ENCODE measurements at places on chromosomes 6 and 20. TPM values are rescaled to one million over a fixed set of nuclear protein-coding genes. Genes with fewer than 3 reads are reported as not detected.

The BCAS1 gene
- 0.20 TPM for total RNA-seq

The RAD21L1 gene
- not detected for total RNA-seq

DNA sequence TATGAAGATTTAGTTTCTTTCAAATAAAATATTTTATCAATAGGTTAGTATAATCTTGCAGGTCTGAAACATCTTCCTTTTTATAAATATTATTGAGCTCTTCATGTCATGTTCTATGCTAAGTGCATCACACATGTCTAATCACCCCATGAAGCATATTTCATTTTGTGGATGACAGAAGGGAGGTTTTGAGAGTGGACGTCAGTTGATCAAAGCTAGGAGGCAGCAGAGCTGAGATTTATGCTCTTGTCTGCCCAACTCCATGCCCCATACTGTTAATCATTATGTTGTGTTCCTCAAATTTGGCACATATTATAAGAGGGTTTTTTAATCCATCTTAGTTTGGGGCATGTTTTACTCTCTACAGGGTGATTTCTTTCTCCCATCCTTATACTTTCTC lies 22.7 kb downstream of the DSE start:
- H3K27ac ChIP-seq, result peak overlapping the region; percentile 47
- no peak for DNase-seq
- H3K4me3 ChIP-seq, result no peak overlapping the region
- H3K4me1 ChIP-seq, result peaks cover 62% of the 10 kb centered on the region

- peaks cover 57% of the 10 kb centered on the region for H3K4me1 ChIP-seq
- H3K36me3 ChIP-seq, result no peaks in the 10 kb centered on the region
- H3K27ac ChIP-seq, result no peak overlapping the region
- DNase-seq, result no peak
Observed at GRCh38 chr6:2748183-2748582, 2.5 kb downstream of the MYLK4 start.

- no peaks in the 10 kb centered on the region for H3K36me3 ChIP-seq
- H3K4me3 ChIP-seq, result no peak overlapping the region
- H3K4me1 ChIP-seq, result no peaks in the 10 kb centered on the region
- H3K27ac ChIP-seq, result no peak overlapping the region
- DNase-seq, result no peak
- peaks cover 10% of the 10 kb centered on the region for H3K27me3 ChIP-seq
Observed at GRCh38 chr6:150334790-150335783, 33.7 kb upstream of the IYD start.

DNA sequence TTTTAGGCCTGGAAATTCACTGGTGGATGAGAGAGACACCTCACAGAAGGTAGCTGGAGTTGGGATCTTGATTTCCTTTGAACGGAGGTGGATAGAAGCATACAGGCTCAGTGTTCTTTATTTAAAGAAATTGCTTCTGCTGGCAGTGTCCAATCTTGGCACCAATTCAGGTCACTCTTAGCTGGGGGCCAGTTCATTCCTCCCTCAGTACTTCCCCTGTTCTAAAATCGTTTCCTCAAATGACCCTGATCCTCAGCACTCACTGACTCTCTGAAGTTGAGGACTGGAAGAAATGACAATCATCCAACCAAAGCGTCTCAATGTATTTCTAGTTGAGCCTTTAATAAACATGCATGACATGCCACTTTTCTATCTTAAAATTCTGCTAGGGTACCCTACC lies 472.5 kb upstream of the BTBD3 start:
- H3K4me1 ChIP-seq, result peaks cover 20% of the 10 kb centered on the region
- H3K4me3 ChIP-seq, result no peak overlapping the region
- no peaks in the 10 kb centered on the region for H3K36me3 ChIP-seq

GRCh38 chr6:114133816-114134215 lies 162.9 kb upstream of the HDAC2 start:
- no peak overlapping the region for H3K4me3 ChIP-seq
- H3K27ac ChIP-seq, result no peak overlapping the region

DNA sequence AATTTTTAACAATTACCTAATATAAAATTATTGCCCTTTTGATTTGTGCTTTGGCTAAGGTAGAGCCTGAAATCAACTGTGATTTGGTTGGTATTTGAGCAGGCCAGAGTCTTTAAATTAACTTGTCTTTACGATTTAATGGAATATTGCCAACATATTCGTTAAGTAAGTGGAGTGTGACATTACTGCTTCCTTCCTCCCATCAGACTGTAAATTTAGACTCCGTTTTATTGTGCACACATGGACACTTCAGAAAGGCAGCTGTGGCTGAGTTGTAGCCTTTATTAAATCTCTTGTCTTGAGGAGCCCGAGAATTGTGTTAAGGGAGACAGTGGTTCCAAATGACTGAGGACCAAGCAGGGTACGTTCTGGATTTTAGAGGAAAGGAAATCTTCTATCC lies 57.4 kb downstream of the CAP2 start:
- peaks cover 32% of the 10 kb centered on the region for H3K4me1 ChIP-seq
- H3K4me3 ChIP-seq, result no peak overlapping the region
- no peak overlapping the region for H3K27ac ChIP-seq
- peaks cover 5% of the 10 kb centered on the region for H3K36me3 ChIP-seq

DNA sequence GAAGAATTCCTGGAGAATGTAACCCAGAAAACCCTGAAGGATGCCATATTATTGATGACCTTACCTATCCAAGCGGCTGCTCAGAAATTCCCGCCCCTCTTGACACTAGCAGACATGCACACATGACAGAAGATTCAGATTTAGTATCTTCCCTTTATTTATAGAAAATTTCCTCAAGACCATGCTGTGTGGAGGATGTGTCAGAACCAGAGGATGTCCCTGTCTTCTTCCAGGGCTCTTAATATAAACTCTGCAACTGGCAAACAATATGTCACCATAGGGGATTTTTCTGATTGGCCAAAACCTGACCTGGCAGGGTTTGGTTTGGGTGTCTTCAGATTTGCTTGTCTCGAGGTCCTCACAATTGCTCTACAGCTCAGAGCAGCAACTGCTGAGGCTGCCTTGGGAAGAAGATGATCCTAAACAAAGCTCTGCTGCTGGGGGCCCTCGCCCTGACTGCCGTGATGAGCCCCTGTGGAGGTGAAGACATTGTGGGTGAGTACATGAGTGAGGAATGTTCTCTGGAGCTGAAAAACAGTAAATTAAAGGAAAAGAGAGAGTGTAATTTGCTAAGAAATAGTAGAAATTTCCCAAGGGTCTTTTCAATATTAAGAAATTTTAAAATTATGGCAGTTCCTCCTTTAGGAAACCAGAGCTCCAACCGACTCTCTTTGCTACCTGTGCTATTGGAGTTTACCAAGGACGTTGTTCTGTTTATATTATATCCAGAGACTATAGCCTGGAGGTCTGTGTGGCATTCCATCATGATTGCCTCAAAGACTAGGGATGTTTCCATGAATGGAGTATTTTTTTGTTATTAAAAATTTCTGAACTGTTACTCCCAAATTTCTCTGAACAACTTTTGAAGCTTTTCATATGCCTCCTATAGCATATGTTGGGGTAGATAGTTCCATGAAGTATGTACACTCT lies at the start of gene HLA-DQA2:
TSS of gene HLA-DQA2 (plus strand) at position 361 of the 930 bp plus-strand sequence. CDS start at position 414, 53 bp downstream.
- H3K27ac ChIP-seq, result no peak within 1 kb of the TSS
- peaks cover 49% of the 10 kb centered on the region for H3K27me3 ChIP-seq
- no peak for DNase-seq
- H3K4me1 ChIP-seq, result no peaks in the 10 kb centered on the region
- no peaks in the 10 kb centered on the region for H3K36me3 ChIP-seq

GRCh38 chr6:143901885-143902750 lies 37.8 kb downstream of the ZC2HC1B start:
- H3K27ac ChIP-seq, result peak overlapping the region; percentile 44
- H3K27me3 ChIP-seq, result no peaks in the 10 kb centered on the region
- H3K36me3 ChIP-seq, result no peaks in the 10 kb centered on the region
- H3K4me3 ChIP-seq, result no peak overlapping the region
- DNase-seq, result no peak

GRCh38 chr20:4441191-4441590 lies 280.5 kb upstream of the PRND start:
- no peak for DNase-seq
- H3K27ac ChIP-seq, result no peak overlapping the region
- H3K4me3 ChIP-seq, result no peak overlapping the region
- H3K27me3 ChIP-seq, result no peaks in the 10 kb centered on the region
- no peaks in the 10 kb centered on the region for H3K4me1 ChIP-seq

DNA sequence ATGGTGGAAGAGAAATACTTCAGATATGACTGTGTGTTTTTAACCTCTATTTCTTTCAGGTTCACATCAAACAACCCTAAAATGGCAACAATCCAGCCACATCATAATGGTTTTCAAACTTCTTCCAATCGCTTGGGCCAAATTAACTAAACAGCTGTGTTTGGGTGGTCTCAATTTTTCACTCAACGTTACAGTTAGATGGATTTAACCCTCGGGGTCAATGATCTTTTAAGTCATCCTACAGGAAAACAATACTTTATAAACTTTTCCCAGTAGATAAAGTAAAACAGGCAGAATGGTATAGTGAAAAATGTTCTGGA lies 60.4 kb downstream of the EPB41L2 start:
- H3K4me1 ChIP-seq, result peaks cover 58% of the 10 kb centered on the region
- peaks cover 12% of the 10 kb centered on the region for H3K36me3 ChIP-seq
- peak overlapping the region; percentile 80 for H3K27ac ChIP-seq
- no peak overlapping the region for H3K4me3 ChIP-seq
- no peak for DNase-seq
- no peaks in the 10 kb centered on the region for H3K27me3 ChIP-seq

DNA sequence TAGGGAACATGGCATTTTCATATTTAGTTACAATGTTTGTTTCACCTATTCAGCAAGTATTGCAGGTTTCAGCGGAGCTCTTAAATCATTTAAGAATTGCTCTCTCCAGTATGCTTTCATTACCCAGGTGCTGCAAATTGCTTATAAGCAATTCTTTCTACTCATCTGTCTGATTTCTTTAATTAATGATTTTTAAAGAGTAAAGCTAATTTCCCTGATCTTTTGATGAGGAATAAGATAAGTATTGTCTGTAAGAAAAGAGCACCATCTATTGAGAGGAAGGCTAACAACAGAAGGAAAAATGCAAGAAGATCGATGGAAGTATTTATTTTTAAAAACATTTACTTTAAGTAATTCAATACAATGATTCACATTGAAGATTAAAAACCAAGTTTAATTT lies 2.0 kb downstream of the OPRM1 start:
- H3K4me3 ChIP-seq, result no peak overlapping the region
- H3K27me3 ChIP-seq, result peaks cover 64% of the 10 kb centered on the region
- H3K27ac ChIP-seq, result no peak overlapping the region
- no peak for DNase-seq
- H3K4me1 ChIP-seq, result no peaks in the 10 kb centered on the region

- H3K4me3 ChIP-seq, result no peak overlapping the region
- H3K27ac ChIP-seq, result no peak overlapping the region
- peaks cover 8% of the 10 kb centered on the region for H3K4me1 ChIP-seq
- no peaks in the 10 kb centered on the region for H3K36me3 ChIP-seq
- H3K27me3 ChIP-seq, result no peaks in the 10 kb centered on the region
Observed at GRCh38 chr6:163776196-163776905, 361.8 kb downstream of the QKI start.

- H3K36me3 ChIP-seq, result peaks cover 7% of the 10 kb centered on the region
- H3K4me3 ChIP-seq, result no peak overlapping the region
- peaks cover 11% of the 10 kb centered on the region for H3K4me1 ChIP-seq
- DNase-seq, result no peak
- H3K27me3 ChIP-seq, result no peaks in the 10 kb centered on the region
- H3K27ac ChIP-seq, result no peak overlapping the region
Observed at GRCh38 chr6:136607204-136607931, 57.1 kb upstream of the MAP7 start.

GRCh38 chr6:142786476-142786875 lies 158.5 kb downstream of the HIVEP2 start:
- H3K27ac ChIP-seq, result no peak overlapping the region
- H3K4me3 ChIP-seq, result no peak overlapping the region
- H3K27me3 ChIP-seq, result no peaks in the 10 kb centered on the region
- H3K4me1 ChIP-seq, result no peaks in the 10 kb centered on the region

DNA sequence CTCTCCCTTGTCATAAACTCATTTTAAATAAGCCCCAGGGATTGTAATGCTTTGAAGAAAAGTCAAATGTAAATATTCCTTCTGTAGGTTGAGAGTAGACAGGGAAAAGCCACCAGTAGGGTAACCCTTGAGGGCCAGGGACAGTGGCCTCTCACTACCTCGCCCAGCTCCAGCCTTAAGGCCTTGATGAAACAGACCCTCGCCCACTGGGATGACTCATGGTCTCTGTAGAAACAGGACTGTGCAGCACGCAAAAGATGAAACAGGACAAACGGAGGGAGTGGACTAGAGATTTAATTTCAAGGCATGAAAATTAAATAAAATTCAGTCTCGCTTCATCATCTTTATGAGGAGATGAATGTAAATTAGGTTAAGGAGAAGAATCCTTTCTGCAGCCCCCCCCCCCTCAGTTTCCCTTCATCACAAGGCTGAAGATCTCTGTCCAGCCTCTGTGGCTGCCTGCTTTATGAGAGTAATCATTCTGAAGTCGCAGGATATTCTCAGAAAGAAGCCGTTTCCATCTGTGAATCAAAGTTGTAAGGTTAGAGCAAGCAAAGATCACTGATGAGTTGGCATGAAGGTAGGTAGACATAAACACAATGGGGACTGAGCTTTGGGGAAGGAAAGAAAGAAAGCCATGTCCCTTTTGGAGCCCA lies 60.4 kb downstream of the TMEM200A start:
- H3K27me3 ChIP-seq, result no peaks in the 10 kb centered on the region
- no peak for DNase-seq
- H3K27ac ChIP-seq, result no peak overlapping the region
- peaks cover 17% of the 10 kb centered on the region for H3K4me1 ChIP-seq
- no peak overlapping the region for H3K4me3 ChIP-seq

DNA sequence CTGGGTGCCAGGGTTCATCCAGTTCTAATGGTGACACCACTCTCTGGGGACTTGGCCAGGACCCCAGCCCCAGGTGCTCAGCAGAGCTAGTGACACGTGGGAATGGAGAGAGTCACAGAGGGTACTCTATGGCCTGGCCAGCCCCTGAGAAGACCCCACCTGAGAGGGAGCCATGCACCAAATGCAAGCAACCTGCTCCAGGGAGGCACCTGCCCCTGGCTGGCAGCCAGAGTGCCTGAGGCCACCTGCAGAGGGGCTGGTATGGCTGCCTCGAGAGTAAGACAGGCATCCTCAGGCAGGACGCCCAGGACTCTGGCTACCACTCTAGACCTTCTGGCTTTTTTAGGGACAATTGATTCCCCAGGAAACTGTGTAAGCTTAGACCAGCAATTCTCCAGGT lies 38.6 kb upstream of the CST7 start:
- no peaks in the 10 kb centered on the region for H3K4me1 ChIP-seq
- DNase-seq, result no peak
- H3K27ac ChIP-seq, result no peak overlapping the region
- peaks cover 2% of the 10 kb centered on the region for H3K27me3 ChIP-seq
- no peak overlapping the region for H3K4me3 ChIP-seq

- H3K36me3 ChIP-seq, result no peaks in the 10 kb centered on the region
- no peaks in the 10 kb centered on the region for H3K27me3 ChIP-seq
- H3K4me1 ChIP-seq, result peaks cover 22% of the 10 kb centered on the region
- no peak overlapping the region for H3K4me3 ChIP-seq
- no peak for DNase-seq
Observed at GRCh38 chr6:11969092-11969491, 43.0 kb upstream of the HIVEP1 start.

- no peaks in the 10 kb centered on the region for H3K27me3 ChIP-seq
- peaks cover 72% of the 10 kb centered on the region for H3K4me1 ChIP-seq
- H3K4me3 ChIP-seq, result peak overlapping the region; percentile 62
Observed at GRCh38 chr6:143745166-143746133, 67.7 kb downstream of the PHACTR2 start.

- peaks cover 10% of the 10 kb centered on the region for H3K4me1 ChIP-seq
- no peaks in the 10 kb centered on the region for H3K36me3 ChIP-seq
- H3K27me3 ChIP-seq, result no peaks in the 10 kb centered on the region
Observed at GRCh38 chr6:87917886-87918285, 129.8 kb upstream of the SPACA1 start.
